ENCODE measurements at places on chromosomes 6 and 20.

DNA sequence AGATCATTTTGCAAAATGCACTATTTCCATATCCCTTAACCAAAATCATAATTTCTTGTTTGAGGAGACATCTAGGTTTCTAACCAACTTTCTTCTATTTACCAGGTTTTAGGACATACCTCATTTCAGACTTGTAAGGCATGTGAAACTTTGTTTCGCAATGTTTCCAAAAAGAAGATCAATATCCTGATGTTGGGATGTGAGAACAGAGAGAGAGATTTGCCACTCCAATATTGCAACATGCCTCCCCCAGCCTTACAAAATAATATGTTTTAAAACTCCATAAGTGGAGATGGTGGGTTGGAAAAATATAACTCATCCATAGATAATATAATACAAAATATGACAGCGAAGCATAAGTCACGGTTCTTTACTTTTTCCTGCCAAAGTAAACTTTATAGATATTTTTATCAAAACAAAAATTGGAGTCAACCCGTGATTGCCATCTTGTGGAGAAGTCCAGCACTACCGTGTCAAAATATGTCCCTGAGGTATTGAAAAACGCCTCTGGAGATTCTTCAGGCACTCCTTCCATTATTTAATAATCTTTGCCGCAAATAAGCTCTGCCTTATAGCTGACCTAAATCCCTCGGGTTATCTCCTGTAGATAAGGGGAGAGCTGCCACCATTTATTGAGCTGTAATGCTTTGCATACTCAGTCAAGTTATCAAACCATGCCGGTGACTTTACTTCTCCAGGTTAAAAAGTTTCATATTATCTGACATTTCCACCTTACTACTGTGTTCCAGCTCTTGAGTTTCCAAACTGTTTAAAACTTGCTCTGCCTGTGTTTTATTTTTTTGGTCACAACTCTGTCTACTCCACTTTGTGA lies 534.2 kb downstream of the HACE1 start:
- DNase-seq = peak; percentile 62

- DNase-seq = no peak
Measured at GRCh38 chr20:35776513-35777101, 4.8 kb downstream of the PHF20 start.

GRCh38 chr6:13272131-13273046 lies 55.9 kb downstream of the TBC1D7 start:
- DNase-seq = no peak

DNA sequence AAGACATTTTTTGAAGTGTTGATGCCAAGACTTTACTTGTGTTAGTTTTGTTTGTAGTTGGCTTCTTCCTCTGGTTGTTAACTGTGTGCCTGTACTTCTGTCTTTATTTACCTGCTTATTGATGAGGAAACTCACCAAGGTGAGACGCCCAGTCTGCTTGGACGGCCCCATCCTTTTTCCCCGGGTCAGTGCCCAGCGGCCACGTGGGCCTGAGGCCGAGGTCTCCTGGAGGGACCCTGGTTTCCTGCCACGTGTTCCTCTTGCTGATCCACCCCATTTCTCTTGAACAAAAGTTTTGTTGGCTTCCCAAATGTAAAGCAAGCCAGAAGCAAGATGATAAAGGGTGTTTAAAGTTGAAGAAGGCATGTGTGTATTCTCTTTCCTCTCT lies 24.8 kb downstream of the DUSP22 start:
- no peak for DNase-seq

GRCh38 chr6:138115201-138115600 lies 8.0 kb upstream of the PERP start:
- peak; percentile 87 for DNase-seq

GRCh38 chr6:142937986-142938385 lies 7.0 kb downstream of the HIVEP2 start:
- no peak for DNase-seq

- DNase-seq = no peak
Measured at GRCh38 chr6:43095939-43096338, 19.8 kb downstream of the PTK7 start.

GRCh38 chr6:2998998-2999617 lies 586 bp upstream of the NQO2 start:
- peak; percentile 46 for DNase-seq

DNA sequence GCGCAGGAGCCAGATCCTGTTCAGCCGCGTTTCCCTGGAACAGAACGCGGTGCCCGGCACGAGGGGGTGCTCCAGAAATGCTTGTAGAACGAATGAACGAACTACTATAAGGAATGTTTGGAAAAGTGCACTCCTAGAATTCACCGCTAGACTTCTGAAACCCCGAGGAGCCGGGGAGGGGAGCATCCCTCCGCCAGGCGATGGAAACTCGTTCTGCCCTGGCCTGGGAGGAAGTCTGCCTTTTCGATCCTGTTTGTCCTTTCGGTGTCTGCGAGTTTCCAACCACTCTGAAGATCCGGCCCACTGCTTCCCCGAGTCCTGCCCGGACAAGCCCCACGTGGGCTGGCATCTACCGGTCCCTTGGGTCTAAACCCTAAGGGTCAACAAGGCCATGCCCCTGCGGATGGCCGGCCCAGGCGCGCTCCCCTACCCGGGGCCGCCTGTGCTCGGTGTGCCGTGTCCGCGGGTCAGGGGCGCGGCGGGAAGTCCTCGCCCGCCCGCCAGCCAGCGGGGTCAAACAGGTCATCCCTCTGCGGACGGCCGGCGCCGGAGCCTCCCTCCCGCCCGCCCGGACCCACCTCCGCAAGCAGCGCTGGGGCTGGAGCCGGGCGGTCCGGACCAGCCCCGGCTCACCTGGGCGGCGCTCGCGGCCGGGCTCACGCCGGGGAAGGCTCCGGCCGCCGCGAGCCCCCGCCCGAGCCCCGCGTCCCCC lies 526 bp downstream of the SULF2 start:
- no peak for DNase-seq

GRCh38 chr6:125834348-125834747 lies 43.6 kb downstream of the NCOA7 start:
- no peak for DNase-seq

- DNase-seq = peak; percentile 64
Measured at GRCh38 chr20:47677635-47678453, 107.4 kb downstream of the SULF2 start.

DNA sequence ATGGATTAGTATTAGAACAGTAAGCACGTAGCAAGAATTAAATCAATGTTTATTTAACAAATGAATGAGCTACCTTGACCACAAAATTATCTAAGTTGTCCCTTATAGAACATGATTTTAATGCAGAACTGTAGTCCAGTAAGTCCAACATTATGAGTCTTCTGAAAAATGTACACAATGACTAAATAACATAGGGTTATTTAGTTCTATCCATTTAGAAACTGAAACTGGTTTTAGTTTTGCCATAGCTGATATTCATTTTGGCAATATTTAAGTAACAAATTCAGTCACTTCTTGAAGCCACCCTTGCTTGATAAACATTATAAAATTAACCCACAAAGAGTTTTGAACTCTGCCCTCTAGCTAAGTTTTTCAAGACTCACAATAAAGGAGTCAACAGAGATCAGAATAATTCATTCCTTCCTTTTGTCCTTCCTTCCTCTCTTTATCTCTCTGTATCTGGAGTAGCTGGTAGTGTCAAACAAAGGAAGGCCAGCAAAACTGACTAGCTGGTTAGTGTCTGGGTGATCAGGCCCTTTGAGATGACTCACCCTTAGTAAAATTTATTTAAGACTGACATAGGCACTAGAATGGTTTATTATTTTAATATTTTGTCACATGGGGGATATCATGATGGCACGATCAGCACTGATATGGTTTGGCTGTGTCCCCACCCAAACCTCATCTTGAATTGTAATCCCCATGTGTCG lies 115.1 kb downstream of the BTBD9 start:
- DNase-seq = no peak

DNA sequence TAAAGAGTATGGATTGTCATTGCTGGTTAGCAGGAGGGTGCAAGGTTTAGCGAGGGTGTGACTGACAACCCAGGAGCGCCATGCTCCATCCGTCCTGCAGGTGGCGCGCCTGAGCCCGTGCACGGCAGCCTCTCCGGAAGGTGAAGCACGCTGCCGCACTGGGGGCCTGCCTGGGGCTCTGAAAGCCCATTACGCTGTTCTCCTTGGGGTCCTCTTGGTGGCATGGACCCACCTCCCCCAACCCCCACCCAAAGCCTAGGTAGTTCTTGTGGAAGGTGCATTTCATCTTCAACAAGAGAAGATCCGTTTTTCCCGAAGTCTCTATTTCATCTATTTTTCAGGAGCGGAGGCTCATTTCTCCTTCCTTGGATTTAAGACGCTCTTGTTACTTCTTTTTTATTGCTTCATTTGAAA lies 197.4 kb upstream of the KCNG1 start:
- no peak for DNase-seq

All from NCI-H1417 (cell line).